ENCODE measurements at places on chromosomes 6 and 20.

GRCh38 chr6:131592935-131593334 is 19.9 kb downstream of the ARG1 start:
- DNase-seq = no peak

DNA sequence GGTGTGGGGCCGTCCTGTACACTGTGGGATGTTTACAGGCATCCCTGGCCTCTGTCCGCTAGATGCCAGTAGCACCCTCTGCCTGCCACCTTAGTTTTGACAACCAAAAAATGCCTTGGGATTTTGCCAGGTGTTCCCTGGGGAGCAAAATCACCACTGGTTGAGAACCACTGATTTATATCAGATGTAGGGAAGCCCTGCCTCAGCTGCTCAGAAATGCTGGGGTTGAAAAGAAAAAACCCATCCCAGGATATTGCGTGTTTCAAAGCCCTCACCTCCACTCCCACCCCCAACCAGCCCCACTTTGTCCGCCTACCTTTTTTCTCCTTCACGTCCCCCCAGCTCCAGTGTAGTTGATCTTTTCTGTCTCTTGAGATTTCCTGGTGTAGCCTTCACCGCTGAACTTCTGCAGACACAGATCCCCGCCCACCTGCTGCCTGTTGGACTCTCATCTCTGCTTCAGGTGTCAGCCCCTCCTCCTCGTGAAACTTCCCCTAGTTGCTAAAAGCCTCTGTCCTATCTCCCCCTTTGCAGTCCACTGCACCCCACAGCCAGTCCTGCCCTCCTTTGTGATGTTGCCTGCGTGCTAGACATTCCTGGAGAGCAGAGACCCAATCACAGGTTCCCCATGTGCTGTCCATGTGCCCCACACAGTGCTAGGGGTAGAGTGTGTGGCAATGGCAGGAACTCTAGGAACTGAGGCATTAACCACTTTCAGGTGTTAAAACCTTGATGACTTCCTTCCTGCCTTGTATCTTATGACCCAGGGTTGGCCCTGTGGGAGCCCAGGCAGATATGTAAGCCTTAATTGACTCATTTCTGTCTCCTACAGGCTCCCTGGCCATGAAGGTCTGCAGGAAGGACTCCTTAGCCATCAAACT is 98.9 kb downstream of the TBC1D7 start:
- no peak for DNase-seq

- DNase-seq = no peak
Observed at GRCh38 chr6:111990214-111990613, 63.7 kb upstream of the CCN6 start.

- DNase-seq = no peak
Observed at GRCh38 chr6:169558378-169558773, 143.5 kb downstream of the WDR27 start.

DNA sequence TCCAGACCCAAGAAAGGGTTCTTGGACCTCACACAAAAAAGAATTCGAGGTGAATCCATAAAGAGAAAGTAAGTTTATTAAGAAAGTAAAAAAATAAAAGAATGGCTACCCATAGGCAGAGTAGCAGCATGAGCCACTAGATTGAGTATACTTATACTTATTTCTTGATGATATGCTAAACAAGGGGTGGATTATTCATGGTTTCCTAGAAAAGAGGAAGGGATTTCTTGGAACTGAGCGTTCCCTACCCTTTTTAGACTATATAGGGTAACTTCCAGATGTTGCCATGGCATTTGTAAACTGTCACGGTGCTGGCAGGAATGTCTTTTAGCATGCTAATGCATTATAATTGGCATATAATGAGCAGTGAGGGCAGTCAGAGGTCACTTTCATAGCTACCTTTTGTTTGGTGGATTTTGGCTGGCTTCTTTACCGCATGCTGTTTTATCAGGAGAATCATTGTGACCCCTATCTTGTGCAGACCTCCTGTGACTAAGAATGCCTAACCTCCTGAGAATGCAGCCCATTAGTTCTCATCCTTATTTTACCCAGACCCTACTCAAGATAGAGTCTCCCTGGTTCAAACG is 44.3 kb downstream of the TENT5A start:
- no peak for DNase-seq

DNA sequence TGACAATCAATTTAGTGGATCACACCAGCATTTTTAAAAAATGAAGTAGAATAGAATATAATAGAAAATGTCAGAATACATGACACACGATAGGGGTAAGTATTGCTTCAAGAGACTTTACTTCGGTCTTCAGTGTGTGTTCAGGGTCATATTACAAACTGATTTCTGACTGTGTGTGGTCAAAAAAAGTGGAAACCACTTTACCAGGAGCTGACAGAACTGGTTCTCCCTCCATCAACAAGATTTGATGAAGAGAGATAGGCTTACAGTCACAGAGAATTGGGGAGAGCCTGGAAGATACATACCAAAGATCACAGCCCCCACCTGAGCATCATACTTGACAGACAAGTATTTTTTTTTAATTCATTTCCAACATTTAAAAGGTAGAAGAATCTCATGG is 21.7 kb downstream of the ARMC2 start:
- no peak for DNase-seq

GRCh38 chr6:5302220-5302946 is 41.1 kb downstream of the FARS2 start:
- DNase-seq = no peak

GRCh38 chr6:73656531-73657145 is 2.8 kb upstream of the SLC17A5 start:
- DNase-seq = no peak

DNA sequence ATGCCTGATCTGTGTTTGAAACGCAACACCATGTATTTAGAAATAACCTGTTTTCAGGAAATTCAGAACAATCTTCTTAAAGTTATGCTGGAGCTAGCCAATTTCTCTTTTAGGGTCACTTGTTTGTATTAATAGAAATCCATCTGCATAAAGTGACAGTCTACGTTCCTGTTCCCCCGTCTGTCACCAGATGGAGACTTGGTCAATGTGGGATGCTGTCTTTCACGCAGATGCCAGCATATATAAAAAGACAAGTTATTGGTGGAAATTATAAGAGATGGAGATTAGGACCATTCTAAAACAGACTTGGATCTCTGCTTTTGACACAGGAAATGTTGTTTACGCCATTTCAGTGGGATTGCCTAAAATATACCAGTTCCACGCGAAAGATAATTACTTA is 162.5 kb upstream of the STMND1 start:
- DNase-seq = no peak

DNA sequence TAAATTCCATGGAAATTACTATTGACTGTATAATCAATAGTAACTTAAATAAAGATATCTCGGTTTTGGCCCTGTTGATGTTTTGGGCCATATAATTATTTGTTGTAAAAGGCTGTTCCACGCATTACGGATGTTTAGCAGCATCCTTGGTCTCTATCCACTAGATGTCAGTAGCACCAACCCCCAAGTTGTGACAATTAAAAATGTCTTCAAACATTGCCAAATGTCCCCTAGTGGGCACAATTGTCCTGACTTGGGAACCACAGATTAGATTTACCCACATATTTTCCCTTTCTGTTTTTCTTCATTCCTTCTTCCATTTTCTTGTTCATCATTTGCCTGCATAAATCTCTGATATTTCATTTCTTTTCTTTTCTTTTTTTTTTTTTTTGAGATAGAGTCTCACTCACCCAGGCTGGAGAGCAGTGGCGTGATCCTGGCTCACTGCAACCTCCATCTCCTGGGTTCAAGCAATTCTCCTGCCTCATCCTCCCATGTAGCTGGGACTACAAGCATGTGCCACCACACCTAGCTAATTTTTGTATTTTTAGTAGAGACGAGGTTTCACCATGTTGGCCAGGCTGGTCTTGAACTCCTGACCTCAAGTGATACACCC is 13.6 kb upstream of the WFDC8 start:
- DNase-seq = no peak

DNA sequence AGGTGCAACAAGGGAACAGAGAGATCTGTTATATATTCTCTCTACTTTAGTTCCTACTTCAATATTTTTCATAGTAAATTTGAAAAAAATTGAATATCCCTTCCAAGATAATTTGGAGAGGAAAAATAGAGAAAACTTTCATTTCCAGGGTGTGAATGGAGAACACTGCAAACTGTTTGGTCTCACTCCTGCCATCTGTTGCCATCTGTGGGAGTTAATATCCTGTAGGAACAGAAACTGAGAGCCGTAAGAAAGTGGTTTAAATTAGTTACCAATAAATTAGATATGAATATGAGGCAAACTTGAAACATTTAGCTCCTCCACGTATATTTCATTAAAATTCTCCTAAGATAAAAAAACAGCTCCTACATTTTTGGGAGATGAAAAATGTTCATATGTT is 4.2 kb downstream of the ZNF337 start:
- DNase-seq = no peak

DNA sequence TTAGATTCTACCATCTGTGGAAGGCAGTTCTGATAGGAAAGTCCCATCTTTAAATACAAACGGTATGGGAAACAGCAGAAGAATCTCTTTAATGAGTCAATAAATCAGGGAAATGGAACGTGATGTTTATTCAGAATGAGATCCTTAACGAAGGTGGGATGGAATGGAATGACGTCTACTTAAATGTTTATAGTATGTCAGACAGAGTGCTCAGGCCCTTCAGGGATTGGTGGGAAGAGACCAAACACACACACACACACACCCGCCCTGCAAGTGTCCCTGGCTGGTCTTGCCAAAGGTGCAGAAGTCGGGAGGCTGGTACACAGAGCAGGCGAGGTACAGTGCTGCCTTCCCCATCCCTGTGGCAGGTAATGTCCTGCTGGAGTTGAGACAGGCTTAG is 164.0 kb downstream of the FARS2 start:
- DNase-seq = no peak

DNA sequence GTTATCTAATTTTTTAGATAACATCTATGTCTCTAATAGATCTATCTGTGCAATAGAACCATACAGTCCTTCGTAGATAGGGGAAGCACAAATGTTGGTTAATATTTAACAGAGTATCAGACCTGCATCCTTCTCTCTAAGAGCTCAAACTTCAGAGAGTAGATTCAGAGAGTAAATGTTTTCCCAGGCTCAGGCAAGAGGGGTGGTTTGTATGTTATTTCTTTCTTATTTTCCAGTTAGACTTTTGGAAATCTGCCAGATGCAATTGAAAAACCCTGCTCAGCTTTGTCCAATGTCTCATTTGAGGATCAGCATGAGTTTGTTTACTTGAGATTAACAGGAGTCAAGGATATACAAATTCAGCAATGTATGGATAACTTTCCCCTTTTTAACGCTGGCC is 361.9 kb downstream of the BCKDHB start:
- DNase-seq = no peak

DNA sequence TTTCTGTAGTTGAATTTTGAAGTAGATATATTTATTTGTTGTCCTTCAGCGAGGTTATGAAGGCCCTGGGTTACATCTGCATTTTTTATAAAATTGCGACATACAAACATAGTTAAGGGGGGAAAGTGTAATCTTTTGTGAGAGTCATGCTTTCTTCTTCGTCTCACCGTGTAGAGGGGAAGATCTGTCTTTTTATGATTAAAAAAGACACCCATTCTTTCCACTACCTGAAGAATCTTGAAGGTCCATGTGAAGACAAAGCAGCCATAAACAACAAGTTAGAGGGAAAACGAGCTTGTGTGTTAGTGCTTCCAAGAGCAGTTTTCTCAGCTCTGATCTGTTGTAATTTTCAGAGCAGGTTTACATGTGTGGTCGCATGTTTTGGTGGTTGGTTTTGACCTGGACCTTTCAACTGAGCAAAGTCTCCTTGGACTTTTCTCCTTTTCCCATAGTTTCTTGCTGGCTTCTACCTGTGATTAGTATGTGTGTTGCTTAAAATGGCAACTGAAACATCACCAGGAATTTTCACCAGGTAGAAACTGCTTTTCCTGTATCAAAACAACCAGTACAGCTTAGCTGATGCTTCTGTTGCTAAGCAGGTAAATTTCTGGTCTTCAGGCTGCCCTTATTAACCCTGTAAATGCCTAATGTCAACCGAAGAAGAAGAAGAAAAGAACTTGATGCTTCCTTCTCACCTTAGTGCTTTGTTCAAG is 37.3 kb downstream of the RREB1 start:
- DNase-seq = no peak

GRCh38 chr20:47743671-47744070 is 41.6 kb downstream of the SULF2 start:
- no peak for DNase-seq

DNA sequence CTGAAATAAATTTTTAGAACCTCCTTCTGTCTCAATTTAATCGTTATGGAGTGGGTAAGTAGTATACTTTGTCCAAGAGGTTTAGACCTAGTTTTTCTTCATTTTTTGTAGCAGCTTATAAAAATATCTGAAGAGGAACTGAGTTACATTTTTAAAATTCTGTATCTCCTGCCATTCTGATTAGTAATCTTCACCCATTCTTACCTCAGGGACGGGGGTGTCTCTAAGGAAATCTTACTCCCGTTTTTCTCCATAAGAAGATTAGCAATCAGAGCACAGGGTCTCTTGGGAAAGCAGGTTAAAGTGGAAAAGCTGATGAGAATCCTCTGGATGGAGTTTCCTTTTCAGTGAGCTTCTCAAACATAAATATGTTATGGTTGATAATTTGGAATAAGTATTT is 259.3 kb upstream of the FAM83B start:
- no peak for DNase-seq

- DNase-seq = no peak
Observed at GRCh38 chr6:16800942-16801341, 39.7 kb upstream of the ATXN1 start.

- no peak for DNase-seq
Observed at GRCh38 chr6:35810971-35811698, 6.0 kb downstream of the LHFPL5 start.

DNA sequence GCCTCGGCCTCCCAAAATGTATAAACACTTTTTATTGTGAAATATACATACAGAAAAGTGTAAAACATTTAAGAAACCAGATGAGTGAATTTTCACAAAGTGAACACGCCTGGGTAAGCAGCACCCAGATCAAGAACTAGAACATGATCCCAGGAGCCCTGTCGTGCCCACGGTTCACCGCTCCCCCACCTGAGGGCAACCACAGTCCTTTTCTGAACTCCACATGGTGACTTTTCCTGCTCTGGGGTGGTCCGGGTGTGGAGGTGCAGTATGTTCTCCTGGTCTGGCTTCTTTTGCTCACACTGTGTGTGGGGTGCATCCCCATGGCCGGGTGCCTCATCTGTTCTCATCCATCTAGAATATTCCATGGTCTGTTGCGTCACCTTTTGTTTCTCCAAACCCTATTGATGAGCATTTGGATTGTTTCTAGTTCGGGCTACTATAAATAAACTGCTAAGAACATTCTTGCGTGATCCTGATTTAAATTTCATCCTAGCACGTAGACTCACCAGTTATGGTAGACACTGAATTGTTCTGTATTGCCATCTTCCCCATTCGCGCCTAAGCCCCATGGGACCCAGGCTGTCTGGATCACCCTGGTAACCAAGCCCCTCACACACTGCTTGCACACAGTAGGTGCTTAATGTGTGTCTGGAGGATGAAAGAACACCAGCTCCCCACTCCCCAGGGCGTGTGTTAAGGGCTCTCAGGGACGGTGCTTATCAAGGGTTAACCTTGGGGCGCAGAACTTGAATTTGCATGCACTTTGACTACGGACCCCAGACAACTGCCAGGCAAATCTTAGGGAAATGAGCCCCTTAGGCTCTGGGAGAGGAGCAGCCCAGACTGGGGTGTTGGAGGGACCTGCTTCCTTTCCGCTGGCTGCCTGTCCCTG is 56.2 kb downstream of the CTCFL start:
- no peak for DNase-seq

GRCh38 chr6:1267057-1267732 is 44.7 kb upstream of the FOXQ1 start:
- no peak for DNase-seq
